Right forelimb (tissue), 1 donor: ENCODE measurements at places on chromosomes 6 and 20.

DNA sequence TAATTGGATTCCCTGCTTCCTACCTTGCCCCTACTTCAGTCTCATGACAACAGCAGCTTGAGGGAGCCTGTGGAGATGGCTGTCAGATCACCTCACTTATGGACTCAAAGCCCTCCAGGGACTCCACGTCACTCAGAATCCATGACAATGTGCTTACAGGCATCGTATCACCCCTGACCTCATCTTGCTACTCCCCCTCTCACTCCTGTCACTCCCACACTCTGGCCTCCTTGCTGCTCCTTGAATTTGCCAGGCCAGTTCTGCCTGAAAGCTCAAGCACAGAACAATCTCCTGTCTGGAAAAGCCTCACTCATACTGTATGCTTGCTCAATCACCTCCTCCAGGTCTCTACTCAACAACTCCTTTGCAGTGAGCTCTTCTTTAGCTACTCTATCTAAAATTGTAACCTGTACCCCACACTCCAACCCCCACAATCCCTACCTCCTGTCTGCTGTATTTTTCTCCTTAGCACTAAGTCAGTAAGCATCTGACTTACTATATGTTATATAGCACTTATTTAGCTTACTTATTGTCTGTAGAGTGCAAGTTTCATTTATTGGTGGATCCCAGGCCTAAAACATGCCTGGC is 10.7 kb upstream of the GSTA4 start:
- no peak for DNase-seq

DNA sequence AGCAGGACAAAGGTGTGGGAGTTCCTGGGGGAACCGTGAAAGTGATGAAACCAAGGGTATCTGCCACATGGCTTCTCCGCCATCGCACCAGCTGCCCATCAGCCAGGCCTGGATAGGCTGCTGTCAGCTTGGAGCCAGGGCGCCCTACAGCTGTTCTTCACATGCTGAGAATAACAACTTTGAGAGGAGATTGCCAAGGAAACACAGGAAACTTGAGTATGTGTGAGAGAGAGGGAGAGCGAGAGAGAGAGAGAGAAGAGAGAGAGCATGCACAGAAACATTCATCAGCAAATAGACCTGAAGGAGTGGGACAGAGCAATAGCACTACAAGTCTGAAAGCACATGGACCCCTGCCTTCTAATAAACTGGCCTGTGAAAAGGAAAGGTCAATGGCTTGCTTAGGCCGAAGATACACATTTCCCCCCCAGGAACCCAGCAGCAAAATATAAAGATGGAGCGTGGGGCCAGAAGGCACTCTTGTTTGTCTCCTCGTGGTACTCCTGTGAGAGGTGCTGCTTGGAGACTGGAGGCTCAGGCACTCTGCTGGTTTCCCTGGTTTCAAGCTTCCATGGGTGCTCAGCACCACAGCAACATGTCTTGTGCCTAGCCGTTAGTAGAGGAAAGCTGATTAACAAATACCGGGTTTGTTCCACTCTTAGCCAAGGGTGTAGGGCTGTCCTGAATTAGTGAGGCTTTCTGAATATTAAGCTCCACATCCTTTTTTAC is 53.0 kb downstream of the SNAP25 start:
- DNase-seq, result no peak

DNA sequence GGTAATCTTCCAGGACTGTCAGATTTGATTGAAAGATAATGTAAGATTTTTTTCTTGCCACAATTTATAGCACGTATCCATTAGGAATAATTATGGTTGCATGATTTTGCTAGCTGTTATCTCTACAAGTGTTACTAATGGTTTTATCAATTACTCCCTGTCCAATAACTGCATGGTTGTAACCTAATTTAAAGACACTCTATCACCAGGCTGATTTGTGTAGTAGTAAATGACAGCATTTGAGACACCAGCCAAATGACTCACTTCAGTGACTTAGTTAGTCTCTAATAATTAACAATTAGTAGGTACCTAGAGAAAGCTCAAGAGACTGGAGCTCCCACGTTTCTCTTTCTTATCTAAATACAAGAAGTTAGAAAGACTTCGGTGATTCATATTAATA is 453.8 kb upstream of the POU3F2 start:
- no peak for DNase-seq

DNA sequence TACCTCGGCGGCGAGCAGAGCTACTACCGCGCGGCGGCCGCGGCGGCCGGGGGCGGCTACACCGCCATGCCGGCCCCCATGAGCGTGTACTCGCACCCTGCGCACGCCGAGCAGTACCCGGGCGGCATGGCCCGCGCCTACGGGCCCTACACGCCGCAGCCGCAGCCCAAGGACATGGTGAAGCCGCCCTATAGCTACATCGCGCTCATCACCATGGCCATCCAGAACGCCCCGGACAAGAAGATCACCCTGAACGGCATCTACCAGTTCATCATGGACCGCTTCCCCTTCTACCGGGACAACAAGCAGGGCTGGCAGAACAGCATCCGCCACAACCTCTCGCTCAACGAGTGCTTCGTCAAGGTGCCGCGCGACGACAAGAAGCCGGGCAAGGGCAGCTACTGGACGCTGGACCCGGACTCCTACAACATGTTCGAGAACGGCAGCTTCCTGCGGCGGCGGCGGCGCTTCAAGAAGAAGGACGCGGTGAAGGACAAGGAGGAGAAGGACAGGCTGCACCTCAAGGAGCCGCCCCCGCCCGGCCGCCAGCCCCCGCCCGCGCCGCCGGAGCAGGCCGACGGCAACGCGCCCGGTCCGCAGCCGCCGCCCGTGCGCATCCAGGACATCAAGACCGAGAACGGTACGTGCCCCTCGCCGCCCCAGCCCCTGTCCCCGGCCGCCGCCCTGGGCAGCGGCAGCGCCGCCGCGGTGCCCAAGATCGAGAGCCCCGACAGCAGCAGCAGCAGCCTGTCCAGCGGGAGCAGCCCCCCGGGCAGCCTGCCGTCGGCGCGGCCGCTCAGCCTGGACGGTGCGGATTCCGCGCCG is 994 bp downstream of the FOXC1 start:
- no peak for DNase-seq

DNA sequence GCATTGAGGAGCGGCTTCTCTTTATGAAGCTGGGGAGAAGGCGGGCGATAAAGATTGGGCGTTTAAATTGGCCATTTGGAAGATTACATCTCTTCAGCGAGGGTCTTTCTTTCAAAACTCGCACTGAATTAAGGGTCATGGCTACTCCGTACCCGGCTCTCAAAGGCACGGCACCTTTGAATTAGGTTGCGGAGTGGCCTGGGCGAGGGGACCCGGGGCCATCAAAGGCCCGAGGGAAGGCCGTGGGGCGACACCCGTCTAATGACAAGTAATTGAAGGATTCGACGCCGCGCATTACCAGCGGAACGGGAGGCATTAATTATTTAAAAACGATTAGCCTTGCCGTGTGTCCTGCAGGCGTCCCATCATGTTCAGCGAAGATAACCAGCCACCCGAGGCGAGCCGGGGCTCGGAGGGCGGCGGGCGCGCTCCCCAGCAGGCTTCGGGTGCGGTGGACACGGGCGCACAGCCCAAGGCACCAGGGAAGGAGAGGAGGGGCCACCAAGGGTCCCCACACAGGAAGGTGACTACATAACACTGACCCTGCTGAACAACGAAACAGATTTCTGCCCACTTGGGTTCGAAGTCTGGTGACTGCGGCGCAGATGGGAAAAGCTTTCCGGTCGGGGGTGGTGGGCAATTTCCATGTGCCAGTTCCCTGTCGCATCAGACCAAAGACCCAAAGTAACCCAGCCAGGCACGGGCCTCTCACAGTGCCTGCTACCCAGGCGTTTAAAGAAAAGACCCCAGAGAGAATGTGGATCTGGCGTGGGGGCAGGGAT is 7.4 kb downstream of the FOXA2 start:
- no peak for DNase-seq

DNA sequence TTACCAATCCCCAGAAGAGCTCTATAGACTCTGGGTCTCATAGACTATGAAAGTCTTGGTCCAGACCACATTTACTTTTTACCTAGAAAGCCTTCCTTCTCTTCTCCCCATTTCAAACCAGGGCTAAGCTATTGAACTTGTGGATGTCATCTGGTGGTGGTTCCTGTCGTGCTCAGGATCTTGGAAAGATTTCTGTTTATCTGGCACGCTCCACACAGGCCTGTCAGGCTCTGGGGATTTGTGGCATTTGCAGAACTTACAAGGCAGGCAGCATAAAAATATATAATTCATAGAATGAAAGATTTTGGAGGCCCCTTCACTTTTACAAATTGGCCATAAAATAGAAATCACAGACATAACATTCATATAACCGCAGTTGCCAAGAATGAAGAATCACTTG is 188.1 kb downstream of the UST start:
- no peak for DNase-seq

DNA sequence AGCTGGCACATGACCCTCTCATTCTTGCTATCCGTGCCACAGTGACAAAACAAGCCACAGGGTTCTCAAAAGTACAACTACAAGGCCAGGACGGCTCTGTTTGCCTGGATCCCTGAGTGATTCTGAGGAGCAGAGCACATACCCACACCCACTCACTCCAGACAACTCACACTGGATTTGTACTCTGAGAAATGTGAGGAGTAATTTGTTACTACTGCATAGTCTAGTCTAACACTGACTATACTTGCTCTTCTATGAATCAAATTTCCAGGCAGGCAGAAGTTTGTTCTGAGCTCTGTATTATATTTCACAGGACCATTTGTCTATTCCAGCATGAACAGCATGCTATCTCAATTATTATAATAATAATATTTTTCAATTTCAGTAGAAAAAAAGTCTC is 26.7 kb upstream of the SPTLC3 start:
- DNase-seq, result no peak

DNA sequence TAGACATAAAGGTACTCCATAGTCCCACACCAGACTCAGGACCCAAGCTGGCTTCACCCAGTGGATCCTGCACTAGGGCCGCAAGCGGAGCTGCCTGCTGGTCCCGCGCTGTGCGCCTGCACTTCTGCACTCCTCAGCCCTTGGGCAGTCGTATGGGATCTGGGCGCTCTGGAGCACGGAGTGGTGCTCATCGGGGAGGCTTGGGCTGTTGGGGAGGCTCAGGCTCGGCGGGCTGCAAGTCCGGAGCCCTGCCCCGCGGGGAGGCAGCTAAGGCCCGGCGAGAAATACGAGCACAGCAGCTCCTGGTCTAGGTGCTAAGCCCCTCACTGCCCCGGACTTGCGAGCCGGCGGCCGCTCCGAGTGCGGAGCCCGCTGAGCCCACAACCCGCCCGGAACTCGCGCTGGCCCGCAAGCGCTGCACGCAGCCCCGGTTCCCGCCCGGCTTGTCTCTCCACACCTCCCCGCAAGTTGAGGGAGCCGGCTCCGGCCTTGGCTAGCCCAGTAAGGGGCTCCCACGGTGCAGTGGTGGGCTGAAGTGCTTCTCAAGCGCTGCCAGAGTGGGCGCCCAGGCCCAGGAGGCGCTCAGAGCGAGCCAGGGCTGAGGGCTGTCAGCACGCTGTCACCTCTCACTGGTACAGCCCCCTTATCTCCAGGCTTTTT is 33.4 kb upstream of the GCNT2 start:
- DNase-seq, result no peak

DNA sequence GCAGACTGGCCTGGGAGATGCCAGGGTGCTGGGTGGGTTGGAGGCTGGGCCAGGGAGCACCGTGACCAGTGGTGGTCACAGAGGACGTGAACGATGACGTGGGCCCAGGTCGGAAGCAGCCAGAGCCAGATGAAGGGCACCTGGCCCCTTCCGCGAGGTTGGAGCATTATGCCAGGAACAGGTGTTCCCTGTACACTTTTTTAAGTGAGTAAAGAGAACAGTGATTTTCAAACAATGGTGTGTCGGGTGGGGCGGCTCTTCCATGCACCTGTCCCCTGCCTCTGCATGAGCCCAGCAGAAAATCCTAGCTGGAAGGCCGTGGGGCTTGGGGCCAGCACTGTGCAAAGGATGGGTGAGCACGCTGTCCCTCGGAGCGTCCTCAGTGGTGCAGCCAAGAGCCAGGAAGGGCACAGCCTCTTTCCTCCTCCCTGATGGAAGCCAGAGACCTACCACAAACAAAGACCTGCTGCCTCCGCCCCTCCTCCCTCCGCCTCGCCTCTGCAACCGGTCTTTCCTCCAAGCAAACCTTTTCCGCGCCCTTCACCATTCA is 350.5 kb downstream of the ZFAND3 start:
- DNase-seq, result no peak

- no peak for DNase-seq
These were observed 54.7 kb upstream of the ZMYND8 start for GRCh38 chr20:47411161-47411560.

GRCh38 chr20:23117738-23118137 is 31.6 kb upstream of the CD93 start:
- no peak for DNase-seq

- no peak for DNase-seq
These were observed 133.0 kb upstream of the FLRT3 start for GRCh38 chr20:14470231-14470899.

GRCh38 chr6:142705054-142705453 is 239.9 kb downstream of the HIVEP2 start:
- no peak for DNase-seq

GRCh38 chr6:41451039-41451438 is 95.1 kb upstream of the FOXP4 start:
- DNase-seq, result no peak

DNA sequence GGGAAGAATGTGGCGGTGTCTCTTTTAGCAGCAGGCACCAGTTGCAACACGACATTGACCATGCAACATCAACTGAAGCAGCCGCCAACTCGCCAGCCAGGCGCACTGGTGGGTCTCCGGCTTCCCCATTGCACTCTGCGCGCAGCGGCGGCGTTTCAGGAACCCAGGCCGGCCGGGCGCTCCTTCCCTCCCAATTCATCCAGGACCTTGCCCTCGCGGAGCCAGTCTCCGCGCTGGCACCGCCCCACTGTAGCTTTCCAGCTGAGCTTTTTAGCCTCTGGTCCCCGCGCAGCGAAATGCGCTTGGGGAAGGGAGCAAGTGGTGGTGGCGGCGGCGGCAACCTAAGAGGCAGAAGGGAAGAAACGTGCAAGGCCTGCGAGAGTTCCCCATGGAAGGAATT is 297.9 kb upstream of the RIMS1 start:
- no peak for DNase-seq

DNA sequence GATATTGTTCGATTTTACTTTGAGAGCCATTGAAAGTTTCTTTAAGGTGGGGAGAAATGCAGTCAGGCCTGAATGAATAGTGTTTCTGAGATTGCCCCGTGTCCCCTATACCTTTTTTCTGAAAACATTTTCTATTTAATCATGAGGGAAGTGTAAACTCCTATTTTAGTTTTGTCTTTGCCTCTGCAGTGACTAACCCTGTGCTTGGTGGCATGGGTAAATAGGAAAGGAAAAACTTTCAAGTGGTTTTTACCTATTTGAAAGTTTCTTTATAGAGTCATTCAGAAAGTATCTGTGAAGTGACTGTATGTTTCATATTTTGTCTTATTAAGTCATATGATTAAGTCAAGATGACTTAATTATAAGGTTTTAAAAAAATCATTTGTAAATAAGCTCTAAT is 14.5 kb downstream of the SNRNP48 start:
- no peak for DNase-seq
